ENCODE measurements at places on chromosomes 3 and 15.

DNA sequence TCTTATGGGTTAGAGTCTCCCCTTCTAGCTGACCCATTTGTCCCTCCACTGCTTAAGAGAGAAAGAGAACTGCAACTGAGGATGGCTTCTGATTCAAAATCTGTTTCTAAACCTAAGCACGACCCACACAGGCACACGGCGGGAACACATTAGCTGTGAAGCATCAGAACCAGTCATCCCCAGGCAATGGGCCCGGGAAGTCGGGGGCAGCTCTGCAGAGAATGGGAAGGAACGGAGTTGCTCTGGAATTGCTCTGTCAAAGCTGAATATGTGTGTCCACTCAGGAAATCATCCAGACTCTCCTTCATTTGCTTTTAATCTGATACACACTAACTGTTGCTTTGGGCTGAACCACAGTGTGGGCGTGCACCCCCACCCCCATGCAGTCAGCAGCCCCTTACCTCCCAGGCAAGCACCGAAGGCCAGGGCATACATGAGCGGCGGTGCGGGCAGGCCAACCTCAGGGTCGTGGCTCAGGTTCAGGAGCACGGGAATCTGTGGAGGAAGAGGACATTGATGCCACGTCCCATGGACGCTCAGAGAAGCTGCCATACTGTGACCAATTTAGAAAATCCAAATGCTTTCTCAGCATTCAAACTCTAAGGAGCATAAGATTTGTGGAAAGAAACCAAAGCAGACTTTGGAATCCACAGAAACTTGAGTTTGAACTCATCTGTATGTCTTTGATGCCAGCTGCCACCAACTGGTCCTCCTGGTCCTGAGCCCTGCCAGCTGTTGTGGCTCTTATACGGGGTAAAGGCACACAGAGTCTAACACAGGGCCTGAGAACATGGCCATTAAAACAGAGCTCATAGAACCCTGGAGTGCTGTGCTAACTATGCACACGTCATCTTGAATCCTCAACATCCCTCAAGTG is 247.9 kb downstream of the OCA2 start:
- DNase-seq = no peak

DNA sequence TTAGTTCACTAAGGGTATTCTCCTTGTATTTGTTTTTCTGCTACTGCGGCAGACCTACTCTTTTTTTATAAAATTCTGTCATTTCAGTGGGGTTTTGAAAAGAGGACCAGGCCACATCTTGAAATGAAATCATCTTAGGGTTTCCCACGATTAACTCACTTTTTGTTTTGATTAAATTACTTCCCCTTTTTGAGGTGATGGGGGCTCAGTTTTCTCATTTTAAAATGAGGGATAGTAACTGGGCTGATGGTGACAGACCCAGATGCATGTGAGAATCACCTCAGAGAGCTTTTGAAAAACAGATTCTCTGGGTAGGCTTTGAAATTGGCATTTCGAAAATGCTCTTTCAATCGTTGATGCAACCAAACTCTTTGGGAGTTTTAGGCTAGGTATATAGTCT is 24.2 kb downstream of the UBE2Q2 start:
- DNase-seq = peak; percentile 25

DNA sequence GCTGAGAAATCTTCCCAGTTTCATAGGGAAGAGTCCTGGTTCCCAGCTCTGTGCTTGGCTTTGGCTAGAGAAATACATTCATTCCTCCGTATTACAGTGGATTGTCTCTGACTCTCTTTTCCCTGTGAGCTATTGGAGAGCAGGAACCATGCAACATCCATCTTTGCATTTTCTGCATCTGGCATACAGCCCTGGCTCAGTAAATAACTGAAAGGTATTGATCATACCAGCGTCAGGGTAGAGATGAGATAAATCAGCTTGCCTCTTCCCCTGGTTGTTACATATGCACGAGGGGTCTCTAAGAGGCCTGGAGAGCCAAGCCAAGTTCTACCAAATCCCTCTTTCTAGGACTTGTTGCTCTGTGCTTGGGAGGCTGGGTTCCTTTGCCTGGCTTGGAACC is 35.2 kb downstream of the FOXB1 start:
- DNase-seq = no peak

DNA sequence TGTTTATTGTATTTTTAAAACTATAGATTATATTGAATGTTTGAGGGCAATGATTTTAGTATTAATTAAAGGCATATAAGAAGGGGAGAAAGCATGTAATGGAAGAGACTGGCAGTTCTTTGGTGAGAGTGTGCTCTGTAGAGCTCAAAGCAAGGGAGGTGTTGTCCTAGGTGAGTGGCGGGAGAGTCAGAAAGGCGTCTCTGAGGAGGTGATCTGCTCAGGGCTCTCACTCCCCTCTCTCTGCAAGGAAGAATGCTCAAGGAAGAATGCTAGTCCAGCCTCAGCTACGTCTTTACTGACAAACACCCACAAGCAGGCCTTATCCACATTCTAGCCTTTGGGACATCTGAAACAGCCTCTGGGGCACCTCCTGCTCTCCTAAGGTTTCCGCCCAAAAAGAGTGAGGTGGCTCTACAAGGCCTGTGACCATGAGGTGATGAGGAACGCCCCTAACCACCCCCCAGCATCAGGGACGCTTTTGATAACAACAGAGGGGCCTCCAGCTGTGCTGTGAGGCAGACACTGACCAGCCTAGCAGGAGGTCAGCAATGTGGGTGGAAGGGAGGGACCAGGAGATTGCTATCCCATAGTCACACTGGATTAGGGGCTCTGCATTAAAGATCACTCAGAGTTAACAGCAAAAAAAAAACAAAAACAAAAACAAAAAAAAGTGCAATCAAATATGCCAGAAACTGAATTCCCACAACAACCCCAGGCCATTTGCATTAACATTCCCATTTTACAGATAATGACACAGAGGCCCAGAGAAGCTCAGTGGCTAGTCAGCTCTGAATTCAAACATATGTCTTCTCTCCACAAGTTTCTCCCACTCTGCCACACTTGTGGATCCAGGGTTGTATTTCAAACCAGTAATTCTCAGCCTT is 202.2 kb upstream of the CTNNB1 start:
- no peak for DNase-seq

DNA sequence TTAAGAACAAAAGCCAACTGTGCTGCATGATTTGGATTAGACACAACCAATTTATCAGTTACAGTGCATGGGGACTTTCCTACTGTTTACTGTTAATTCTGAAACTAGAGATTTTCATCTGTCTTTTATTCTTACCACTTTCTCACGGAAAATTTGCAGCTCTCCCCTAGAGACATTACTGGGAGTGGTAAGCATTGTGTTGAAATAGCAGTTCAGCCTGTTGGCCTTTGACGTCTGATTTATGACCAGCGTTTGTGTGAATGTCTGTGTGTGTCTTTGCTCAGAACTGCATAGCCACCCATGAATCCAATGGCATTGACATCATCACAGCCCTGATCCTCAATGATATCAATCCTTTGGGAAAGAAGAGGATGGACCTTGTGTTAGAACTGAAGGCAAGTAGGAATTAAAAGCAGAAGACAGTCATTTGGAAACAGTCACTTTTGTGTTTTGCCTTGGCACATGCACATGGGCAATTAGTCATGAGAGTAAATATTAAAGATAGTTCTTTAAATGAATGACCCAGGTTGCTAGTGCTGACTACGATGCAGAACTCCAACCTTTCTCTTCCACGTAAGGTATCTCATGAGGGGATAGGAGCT is 202.2 kb upstream of the BHLHE40 start:
- DNase-seq = no peak

- DNase-seq = peak; percentile 87
Measured at GRCh38 chr3:108099679-108100428, 9.0 kb upstream of the CD47 start.

DNA sequence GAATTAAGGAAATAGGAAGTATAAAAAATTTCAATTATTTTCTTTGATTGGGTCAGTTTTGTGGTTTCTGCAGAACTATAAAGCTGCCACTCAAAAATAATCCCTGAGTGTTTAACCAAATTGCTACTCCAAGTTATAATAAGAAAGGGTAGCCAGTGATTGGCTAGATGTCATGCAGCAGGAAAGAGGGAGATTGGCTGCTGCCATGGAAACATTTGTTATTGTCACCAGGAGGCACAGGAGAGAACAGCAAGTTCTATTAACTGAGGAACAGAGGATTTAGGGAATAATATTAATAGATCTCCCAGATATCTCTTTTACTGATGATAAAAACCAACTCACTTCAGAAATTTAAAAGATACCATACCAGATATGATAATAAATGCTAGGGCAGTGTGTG is 42.6 kb downstream of the CLDN1 start:
- no peak for DNase-seq

- peak; percentile 15 for DNase-seq
Measured at GRCh38 chr3:171468296-171468906, 8.2 kb upstream of the TNIK start.

DNA sequence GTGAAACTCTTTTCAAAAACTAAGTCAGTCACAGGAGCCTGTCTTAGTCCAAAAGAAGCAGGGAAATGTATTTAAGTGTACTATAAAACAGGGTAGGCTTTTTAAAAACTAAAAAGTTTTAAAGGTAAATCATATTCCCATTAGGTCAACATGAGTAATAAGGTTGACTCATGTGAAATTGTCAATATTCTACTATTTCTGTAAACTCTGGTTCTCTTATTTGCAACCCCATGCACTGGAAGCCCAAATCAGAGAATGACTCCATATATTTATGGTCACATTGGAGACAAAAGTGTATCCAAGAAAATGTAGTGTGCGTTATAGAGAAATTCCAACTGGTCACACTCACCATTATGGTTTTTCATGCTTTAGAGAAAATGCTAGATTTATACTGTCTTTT is 600.3 kb upstream of the TGFBR2 start:
- no peak for DNase-seq

- no peak for DNase-seq
Measured at GRCh38 chr3:43994657-43995546, 246.8 kb upstream of the TOPAZ1 start.

- DNase-seq = no peak
Measured at GRCh38 chr15:72873379-72874233, 90.0 kb upstream of the ADPGK start.

DNA sequence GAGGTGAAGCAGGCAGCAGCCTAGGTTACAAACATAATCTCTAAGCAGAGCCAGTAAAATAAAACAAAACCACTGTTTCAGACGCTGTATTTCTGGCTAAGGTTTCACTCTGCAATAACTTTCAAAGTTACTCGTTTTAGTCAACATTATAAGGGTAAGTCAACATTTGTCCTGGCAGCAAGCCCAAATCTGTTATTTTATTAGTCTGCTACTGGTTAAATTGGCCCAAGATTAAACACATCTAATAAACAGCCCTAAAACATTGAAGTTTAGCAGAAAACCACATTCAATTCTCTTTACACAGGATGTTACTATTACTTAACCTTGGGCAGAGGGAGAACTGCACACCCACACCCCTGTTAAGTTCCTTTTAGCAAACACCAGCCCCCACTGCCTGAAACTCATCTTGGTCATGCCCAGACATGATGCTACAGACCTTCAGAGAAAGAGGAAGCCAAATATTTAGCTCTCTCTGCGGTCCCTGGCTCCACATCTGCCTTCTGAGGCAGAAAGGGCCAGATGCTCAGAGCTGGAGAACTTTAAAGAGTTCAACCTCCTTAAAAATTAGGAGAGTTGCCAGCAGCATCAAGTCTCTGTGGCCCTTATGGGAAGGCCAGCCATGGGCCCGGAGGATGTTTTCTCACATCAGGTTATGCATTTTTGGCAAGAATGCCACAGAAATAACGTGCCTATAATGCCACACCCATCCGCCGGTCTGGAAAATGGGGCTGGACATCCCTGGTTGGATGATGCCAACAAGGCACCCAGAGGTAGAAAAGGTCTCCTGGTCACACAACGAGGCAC is 17.9 kb downstream of the ARHGEF3 start:
- no peak for DNase-seq

DNA sequence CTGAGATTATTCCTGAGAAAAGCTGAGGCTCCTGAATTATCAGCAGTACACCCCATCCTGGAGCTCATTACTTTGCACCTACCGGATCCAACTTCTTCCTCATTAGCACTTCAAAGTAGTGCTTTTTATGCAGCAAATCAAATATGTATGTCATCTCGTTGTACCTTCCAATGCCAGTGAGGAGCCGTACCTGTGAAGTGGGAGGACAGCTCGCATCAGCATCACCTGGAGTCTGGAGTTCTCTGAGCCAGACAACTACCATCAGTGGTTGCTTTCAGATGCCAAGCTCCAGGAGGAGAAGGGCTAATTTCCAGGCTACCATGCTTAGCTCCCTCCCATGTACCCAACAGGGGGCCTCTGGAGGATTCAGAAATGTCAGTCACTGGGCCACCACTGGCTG is 32.4 kb downstream of the EIF3J start:
- DNase-seq = no peak

- DNase-seq = no peak
Measured at GRCh38 chr15:59524331-59524731, 86.3 kb downstream of the FAM81A start.

GRCh38 chr15:98160236-98160635 is 199.7 kb downstream of the ARRDC4 start:
- no peak for DNase-seq

DNA sequence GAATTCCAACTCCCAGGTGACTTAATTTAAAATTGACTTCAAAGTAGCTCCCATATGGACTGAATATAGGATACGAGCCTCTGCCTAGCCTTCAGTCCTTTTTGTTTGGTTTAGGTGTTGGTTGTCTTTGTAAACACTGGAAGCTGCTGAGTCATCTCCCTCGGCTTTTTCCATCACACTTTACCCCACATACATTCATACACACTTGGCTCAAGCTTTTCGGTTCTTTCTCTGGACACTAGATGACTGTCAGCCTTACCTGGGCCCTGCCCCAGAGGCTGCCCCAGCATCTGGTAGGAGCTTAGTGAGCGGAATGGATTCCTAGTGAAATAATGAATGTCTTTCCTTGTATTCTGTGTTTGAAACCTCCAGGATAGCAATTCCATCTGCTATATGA is 201.5 kb upstream of the IL12A start:
- no peak for DNase-seq
